PC-9 (cell line): ENCODE measurements at places on chromosomes 2 and 18. TPM values are rescaled to one million over a fixed set of nuclear protein-coding genes. Genes with fewer than 3 reads are reported as not detected.

Gene UGT1A10
- total RNA-seq = not detected in 2 replicates

Gene CNGA3
- not detected in 2 replicates for total RNA-seq

GRCh38 chr2:185952100-185952499 is 213.5 kb downstream of the FSIP2 start:
- no peaks in the 10 kb centered on the region for H3K36me3 ChIP-seq
- no peaks in the 10 kb centered on the region for H3K4me1 ChIP-seq
- no peaks in the 10 kb centered on the region for H3K27me3 ChIP-seq
- H3K4me3 ChIP-seq = no peak overlapping the region

Gene HSBP1L1
- total RNA-seq = 32.6 and 41.5 TPM in 2 replicates

- H3K27me3 ChIP-seq = no peaks in the 10 kb centered on the region
- no peak overlapping the region for H3K4me3 ChIP-seq
- H3K4me1 ChIP-seq = no peaks in the 10 kb centered on the region
- no peak for DNase-seq
These were observed 445.1 kb upstream of the SPRED2 start for GRCh38 chr2:65877331-65878010.

GRCh38 chr2:175792199-175792598 is 209.9 kb downstream of the LNPK start:
- no peak overlapping the region for H3K4me3 ChIP-seq
- no peak for DNase-seq
- peaks cover 2% of the 10 kb centered on the region; the same call in 1 of the 2 replicates for H3K27me3 ChIP-seq
- no peak overlapping the region for H3K27ac ChIP-seq

- no peak for DNase-seq
- no peak overlapping the region for H3K27ac ChIP-seq
- peaks cover 5% of the 10 kb centered on the region; the same call in 1 of the 2 replicates for H3K4me1 ChIP-seq
- H3K27me3 ChIP-seq = no peaks in the 10 kb centered on the region
- H3K4me3 ChIP-seq = no peak overlapping the region
These were observed 3.7 kb downstream of the ZNF142 start for GRCh38 chr2:218655751-218656150.

GRCh38 chr2:129068543-129068942 is 749.9 kb upstream of the HS6ST1 start:
- no peaks in the 10 kb centered on the region for H3K36me3 ChIP-seq
- H3K4me3 ChIP-seq = no peak overlapping the region
- no peak overlapping the region for H3K27ac ChIP-seq
- DNase-seq = no peak
- H3K27me3 ChIP-seq = peaks cover 10% of the 10 kb centered on the region

GRCh38 chr2:165863810-165864261 is 69.8 kb upstream of the GALNT3 start:
- no peaks in the 10 kb centered on the region for H3K36me3 ChIP-seq
- no peak overlapping the region for H3K4me3 ChIP-seq
- DNase-seq = no peak
- H3K27ac ChIP-seq = no peak overlapping the region
- no peaks in the 10 kb centered on the region for H3K4me1 ChIP-seq
